Omental fat pad (tissue), 4 donors: ENCODE measurements at places on chromosomes 2 and 18. TPM values are rescaled to one million over a fixed set of nuclear protein-coding genes. Genes with fewer than 3 reads are reported as not detected.

NT5C1B gene
- not detected for total RNA-seq

ZSWIM2 gene
- 0.37 TPM for total RNA-seq

ACTG2 gene
- 3.7 TPM for total RNA-seq

CNRIP1 gene
- total RNA-seq: 51.4 TPM

IL36A gene
- not detected for total RNA-seq

GRP gene
- total RNA-seq: not detected

CENPO gene
- 3.5 TPM for total RNA-seq

ANKRD29 gene
- 22.3 TPM for total RNA-seq

UGT1A10 gene
- total RNA-seq: not detected

SMIM21 gene
- total RNA-seq: not detected

KRCC1 gene
- total RNA-seq: 27.0 TPM

FABP1 gene
- not detected for total RNA-seq

PRSS56 gene
- total RNA-seq: not detected

ABCG8 gene
- total RNA-seq: not detected

OTOS gene
- not detected for total RNA-seq

SERPINB4 gene
- total RNA-seq: not detected

SNTG2 gene
- 1.9 TPM for total RNA-seq

DAW1 gene
- not detected for total RNA-seq

MYOM1 gene
- total RNA-seq: 3.1 TPM

ASAP2 gene
- total RNA-seq: 57.4 TPM

CHRNA1 gene
- total RNA-seq: not detected

C1GALT1C1L gene
- total RNA-seq: 2.2 TPM
